ENCODE measurements at places on chromosomes 3 and 15.

GRCh38 chr3:57743496-57743895 is 12.6 kb upstream of the SLMAP start:
- DNase-seq: no peak

DNA sequence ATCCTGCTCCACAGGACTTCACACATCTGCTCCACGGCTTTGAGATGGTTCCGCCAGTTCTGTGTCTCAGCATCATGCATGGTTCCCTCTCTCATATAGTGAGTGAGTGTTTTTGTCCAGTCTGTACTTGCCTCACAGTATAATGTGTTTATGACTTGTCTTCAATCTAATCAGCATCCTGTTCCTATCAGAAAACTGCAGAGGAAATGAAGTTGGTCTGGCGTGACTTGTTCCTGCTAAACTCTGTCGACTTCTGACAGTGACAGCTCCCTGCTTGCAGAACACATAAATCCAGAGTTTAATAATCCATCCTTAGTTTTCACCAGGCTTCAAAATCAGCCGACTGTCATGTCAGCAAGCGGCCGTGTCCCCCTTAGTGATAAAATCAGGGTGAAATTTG is 222.3 kb downstream of the SLCO3A1 start:
- no peak for DNase-seq

- no peak for DNase-seq
These were observed 232.2 kb downstream of the ADAMTS17 start for GRCh38 chr15:100109486-100110035.

- no peak for DNase-seq
These were observed 229.2 kb upstream of the GOLGA6L4 start for GRCh38 chr15:84006421-84006820.

- DNase-seq: no peak
These were observed 9.2 kb downstream of the TBC1D5 start for GRCh38 chr3:17733215-17733614.

GRCh38 chr3:61181874-61182273 is 69.4 kb downstream of the FHIT start:
- no peak for DNase-seq

DNA sequence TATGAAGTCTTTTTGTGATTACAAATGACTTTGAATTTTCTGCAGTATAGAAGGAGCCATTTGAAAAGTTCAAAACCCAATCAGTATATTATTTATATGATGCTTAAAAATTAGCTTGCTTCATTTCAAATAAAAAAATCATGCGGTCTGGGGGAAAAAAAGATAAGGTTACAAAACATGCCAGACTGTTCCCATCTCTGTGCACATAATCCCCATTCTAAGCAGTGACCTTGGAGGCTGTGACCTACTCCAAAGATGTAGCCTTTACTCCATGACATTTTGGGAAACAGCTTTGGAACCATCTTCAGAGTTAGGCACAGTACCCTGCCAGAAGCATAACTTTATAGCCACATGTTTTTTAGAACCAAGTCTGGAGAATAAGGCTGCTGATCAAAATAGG is 447.7 kb upstream of the WNT5A start:
- DNase-seq: no peak

DNA sequence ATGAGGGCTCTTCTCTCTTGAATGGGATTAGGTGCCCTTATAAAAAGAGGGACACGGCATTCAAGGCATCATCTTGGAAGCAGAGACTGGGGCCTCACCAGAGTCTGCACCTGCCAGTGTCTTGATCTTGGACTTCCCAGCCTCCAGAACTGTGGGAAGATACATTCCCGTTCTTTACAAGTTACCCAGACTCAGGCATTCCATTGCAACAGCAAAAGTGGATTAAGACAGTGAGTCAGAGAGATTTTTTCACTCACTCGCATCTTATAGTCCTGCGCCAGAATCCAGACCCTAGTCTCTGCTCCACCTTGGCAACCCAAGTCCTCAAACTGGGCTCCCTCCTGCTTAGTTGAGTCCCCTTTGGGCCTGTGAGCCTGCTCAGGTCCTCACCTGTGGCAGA is 2.7 kb downstream of the LCTL start:
- DNase-seq: no peak

GRCh38 chr3:179971280-179971679 is 65.5 kb downstream of the PEX5L start:
- DNase-seq: no peak

Measured in stimulated activated CD4-positive, alpha-beta T cell treated with anti-CD3 and anti-CD28 coated beads, Interleukin-1b, Interleukin-23, amount 100 ng/mL, for 1 hour (primary cell).